ENCODE measurements at places on chromosomes 16 and 17.

DNA sequence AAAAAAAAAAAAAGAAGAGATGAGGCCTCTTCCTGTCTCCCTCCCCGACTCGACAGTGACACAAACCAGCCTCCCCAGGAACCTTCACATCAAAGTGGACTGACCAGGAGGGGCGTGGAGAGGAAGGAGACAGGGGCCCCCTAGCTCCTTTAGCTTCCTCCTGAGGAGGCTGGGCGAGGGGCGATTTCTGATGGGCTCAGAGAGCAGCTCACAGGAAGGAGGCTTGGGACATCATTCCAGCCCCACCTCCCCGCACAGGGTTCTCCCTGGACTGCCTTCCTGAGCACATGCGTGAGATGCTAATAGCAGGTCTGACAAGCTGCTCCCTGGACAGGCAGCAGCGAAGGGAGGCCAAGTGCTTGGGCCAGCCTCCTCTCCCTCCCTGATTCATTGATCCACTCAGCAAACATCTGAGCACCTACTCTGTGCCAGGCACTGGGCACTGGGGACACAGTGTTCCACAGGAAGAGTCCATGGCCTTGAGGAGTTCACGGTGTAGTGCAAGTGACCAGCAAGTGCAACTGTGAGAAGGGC lies 14.4 kb upstream of the DOK4 start:
- DNase-seq = no peak

GRCh38 chr16:12214509-12214908 lies 238.0 kb downstream of the SNX29 start:
- peak; percentile 24 for DNase-seq

DNA sequence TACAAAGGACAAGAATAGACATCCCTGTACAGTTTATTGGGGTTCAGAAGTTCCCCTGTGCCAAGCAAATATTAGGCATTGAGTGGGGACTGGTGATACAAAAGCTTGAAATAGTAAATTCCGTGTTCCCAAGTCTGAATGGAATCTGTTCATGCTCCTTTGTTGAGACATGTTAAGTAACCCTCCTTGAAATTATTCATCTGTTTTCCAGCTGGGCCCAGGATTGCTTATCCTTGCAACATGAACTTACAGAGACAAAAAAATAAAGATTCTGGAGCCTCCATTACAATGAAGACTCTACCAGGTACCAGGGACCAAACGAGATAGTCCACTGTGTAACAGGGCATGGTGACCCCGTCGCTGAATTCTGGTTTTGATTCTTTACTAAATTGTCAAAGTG lies 6.1 kb upstream of the CCL8 start:
- no peak for DNase-seq

DNA sequence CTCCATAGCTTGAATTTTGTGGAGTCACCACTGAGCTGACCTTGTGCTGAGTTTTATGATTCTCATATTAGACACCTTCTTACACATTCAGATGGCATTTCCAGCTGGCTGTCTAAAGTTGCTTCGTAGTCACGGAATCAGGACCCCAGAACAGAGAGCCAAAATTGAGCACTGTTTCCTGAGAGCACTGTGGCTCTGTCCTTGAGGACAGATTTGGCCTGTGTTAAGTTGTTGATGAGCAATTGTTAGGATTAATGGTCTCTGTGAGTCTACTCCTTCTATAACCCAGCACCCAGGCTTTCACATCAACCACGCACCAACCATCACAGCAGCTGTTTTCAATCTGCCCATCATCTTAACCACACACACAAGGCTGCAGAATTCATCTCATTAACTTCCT lies 277.5 kb upstream of the HSBP1 start:
- DNase-seq = no peak

- no peak for DNase-seq
Measured at GRCh38 chr17:21013983-21014382, 28.8 kb downstream of the USP22 start.

DNA sequence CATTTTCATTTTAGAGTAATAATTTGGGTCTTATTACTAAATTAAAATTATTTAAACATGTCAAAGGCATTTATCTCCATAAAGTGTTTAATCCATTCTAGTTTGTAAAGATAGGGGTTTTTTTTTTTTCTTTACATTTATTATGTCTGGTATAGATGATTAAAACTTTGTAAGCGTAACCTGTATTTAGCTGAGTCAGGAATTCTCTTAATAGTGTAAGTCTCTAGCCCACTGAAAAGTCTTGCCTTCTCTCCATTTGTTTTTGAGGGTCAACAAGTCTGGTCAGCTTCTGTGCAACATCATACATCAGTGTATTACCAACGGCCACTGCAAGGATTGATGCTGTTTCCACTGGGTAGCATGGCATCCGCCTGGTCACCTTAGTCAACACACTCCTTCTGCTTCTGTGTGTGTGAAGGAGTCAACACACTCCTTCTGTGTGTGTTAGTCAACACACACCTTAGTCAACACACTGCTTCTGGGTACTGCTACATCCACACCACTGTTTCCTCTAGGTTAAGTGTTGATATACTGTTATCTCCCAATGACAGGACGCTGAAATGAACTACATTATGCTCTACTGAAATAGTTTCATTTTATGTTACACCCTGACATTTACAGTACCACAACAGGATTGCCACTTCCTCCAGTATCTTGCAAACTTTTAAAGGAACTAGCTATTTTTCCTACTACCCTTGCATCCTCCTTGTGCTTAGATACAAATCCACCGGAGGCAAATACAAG lies 37.3 kb upstream of the VWA3A start:
- DNase-seq = no peak

- no peak for DNase-seq
Measured at GRCh38 chr16:11871193-11871592, 19.9 kb upstream of the RSL1D1 start.

DNA sequence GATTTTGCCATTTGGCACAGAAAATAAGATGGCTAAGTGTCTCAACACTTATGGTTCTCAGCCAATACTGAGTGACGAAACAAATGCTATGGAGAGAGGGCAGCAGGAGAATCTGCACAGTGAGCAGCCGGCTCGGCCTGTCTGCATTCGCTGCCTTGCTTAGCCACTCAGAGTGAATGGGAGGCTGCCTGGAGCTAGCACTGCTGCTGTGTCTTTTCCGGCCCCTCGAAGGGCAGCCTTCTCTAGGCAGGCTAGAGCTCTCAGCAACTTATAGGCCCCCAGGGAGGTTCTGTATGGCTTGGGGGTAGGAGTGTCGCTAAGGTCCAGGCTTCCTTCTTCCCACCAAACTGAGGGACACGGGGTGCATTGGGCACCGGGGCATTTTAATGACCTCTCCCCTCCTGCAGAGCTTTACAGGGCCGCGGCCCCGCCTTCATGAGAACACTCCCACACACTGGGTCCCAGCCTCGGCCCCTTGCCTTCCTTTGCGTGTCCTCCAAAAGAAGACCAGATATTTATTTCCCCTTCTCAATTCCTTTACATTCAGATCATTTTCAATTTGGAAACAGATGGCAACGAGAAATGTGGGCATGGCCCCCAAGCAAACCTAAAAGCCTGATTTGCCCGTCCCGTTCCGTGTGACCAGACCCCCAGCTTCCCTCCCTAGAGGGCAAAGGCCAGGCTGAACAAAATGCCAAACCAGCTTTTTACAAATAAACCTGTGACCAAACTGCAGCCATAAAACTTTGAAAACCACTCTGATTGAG lies 670.9 kb downstream of the TOX3 start:
- no peak for DNase-seq

DNA sequence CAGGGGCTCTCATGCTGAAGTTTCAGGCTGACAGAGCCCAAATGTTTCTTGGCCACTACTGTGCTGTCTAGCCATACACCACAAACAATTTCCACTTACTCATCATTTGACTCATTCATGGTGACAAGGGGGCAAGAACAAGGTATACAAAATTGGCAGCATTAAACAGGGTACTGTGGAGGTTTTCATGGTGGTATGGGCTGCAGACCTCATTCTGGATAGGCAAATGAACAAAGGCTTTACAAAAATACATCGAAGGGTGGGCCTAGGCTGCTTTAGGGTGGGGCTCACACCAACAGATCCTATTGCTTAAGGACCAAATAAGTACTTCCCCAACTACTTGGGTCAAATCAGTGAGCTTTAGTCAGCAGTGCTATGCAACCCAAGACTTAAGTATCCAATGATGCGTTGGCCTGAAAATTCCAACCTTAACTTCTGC lies 53.0 kb downstream of the N4BP1 start:
- no peak for DNase-seq

DNA sequence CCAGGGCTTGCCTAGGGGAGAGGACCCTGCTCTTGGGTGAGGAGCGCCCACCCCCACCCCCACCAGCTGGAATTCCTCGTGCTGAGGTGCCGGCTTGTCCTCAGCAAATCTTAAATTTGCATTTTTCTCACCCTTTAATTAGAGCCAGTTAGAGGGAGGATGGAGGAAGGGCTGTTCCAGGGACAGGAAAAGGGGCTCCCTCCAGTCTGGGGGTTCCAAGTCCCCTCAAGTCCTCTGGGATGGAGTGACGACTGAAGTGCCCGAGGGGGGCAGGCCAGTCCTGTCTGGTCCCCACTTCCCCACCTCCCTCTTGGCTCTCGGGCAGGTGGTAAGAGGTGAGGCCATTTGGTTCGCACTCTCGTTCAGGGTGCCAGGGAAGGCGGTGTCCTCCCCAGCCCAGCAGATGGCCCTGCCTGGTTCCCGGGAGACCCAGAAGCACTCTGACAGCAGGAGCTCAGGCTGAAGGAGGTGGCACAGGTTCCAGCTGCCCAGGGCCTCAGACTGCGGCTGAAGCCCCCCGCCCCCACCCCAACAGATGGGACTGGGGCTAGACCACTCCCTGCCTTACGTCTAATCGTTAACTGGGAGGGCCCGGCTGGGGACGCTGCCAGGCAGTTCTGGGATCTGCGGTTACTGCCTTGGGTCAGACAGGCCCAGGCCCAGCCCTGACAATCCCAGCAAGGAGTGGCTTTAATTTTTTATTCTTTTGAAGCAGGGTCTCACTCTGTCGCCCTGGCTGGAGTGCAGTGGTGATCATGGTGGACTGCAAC lies 2.2 kb downstream of the RAB26 start:
- no peak for DNase-seq

GRCh38 chr17:39177256-39177655 lies 11.3 kb upstream of the ARL5C start:
- no peak for DNase-seq

DNA sequence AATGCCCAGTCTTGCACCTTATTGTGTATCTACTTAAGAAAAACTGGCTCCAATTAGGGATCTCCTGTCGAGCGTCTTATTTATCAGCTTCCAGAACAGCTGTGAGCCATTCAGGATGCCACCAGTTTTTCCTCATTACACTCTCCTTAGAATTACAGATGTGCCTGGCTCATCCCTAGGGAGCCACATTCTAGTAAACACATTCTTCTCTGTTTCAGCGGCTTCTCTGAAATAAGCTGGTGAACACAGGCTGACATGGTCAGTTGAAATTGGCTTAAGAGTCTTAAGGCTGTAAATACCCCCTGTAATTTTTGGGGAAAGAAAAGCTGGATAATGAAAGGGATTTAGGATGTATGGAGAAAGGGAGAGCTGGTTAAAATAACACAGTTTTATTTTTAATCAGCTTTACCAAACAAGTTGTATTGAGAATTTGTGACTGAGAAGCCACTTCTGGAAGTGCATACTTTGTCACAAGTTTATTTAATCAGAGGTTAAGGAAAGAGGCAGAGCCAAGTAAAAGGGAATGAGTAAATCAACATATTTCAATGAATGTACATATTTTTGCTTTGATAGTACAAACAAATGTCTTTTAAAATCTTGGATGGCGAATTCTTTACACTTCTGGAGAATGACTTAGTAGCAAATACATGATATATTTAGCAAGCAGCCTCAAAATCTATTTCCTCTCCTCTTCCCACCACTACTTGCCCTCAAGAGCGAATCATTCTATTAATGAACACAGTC lies 562.0 kb upstream of the GOT2 start:
- no peak for DNase-seq

DNA sequence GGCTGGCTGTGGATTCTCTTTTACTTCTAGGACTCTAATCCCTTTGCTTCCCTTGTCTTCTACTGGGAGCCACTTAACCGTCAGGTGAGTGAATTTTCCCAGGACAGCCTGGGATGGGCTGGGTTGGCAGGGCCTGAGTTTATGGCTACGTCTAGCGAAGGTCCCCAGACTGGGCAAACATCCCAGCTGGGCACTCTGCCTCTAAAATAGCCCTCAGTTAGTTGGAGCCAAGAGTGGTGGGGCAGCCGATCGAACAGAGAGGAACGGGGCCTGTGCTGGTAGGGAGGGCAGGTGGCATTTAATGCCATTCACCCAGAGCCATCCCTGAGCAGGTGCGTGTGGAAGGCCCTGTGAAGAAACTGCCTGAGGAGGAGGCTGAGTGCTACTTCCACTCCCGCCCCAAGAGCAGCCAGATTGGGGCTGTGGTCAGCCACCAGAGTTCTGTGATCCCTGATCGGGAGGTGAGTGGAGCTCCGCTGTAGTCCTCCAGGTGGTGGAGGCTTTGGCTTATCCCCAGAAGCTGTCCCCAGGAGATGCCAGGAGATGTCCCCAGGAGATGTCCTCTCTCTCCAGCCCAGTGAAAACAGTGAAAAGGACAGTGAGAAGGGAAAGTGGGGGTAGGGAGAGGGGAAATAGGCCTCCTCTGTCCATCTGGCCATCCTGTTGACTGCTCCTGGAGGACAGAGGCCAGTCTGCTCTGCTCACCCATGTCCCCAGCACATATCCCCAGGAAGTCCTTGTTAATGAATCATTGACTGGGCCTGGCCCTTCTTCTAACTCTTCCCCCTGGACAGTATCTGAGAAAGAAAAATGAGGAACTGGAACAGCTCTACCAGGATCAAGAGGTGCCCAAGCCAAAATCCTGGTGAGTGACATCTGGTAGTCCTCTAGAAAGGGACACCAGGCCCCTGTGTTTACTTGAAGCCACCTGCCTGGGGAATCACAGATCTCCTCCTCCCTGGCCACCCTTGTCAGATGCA lies 4.4 kb downstream of the PNPO start:
- DNase-seq = no peak

- no peak for DNase-seq
Measured at GRCh38 chr16:84643180-84643583, 5.1 kb upstream of the KLHL36 start.

DNA sequence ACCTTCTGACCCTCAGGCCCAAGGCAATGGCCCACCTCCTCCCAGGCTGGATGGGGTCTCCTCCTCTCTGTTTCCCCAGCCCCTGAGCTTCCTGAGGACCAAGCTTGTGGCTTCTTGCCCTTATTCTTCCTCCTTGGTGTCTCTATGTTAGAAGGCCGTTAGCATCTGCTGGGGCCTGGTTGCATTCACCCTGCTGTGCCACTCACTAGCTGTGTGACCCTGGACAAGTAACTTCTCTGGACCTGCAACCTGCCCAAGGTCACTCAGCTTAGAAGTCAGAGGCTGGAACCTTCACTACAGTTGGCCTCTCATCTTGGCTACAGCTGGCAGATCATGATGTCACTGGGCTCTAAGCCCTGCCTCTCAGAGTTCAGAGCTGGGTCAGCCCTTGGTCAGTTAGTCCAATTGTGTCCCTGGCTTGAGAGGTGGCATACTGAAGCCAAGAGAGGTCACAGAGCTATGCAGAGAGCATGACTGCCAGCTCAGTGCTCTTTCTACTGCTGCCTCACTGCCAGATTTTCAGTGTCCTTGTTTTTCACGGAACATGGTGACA lies 3.0 kb downstream of the MT2A start:
- DNase-seq = no peak

Measured in NCI-H748 treated with DMSO at 0.1 percent for 48 hours (cell line).